Stimulated activated CD8-positive, alpha-beta memory T cell treated with anti-CD3 and anti-CD28 coated beads, Interleukin-7, amount 100 ng/mL, for 4 hours (primary cell): ENCODE measurements at places on chromosomes 1 and 21.

DNA sequence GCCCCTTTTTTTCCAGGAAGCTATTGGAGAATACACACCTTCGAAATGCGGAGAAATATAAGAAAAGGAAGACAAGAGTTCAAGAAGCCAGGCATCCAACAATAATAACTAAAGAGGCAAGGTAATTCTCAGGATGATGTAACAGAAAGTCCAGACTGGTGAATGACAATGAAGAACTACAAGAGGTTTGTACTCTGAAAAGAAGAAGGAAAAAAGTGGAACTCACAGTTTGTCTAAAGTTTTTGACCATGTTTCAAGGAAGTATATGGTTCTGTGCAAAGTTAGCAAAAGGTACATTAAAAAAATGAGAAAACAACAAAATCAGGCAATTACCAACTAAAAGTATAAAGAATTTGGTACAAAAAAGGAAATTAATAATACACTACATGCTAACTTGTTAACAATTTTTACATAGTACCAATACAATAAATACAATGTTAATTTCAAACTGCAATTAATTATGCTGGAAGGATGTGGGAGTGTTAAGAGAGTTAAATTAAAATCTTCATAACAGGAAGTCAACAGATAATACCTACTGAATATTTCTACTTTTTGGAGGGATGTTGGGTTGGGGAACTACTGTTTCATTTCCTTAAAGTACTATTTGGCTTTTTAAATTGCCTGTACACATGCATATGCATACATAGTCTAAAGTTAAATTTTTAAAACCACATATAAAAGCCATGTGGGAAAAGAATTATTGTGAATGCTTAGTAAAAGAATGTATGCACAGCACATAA is 12.9 kb upstream of the CD55 start:
- DNase-seq, result no peak

DNA sequence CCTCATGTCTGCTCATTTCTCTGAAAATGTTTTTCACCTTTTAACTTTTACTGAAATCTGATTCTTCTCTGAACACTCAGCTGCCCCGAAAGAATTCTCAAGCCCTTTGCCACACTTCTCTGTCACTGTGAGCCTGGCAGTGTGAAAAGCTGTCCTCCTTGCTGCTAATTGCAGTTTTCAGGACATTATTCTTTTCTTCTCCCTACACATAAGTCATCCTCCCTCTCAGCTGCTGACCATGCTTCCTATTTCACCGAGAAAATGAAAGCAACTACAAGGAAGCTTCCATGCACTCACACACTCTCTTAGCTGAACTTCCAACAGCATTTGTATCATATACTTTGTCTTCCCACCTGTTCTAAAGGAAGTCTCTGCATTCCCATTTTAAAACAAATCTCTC is 15.8 kb downstream of the OLFM3 start:
- DNase-seq, result no peak

- no peak for DNase-seq
Observed at GRCh38 chr1:245501633-245502032, 346.8 kb downstream of the KIF26B start.

DNA sequence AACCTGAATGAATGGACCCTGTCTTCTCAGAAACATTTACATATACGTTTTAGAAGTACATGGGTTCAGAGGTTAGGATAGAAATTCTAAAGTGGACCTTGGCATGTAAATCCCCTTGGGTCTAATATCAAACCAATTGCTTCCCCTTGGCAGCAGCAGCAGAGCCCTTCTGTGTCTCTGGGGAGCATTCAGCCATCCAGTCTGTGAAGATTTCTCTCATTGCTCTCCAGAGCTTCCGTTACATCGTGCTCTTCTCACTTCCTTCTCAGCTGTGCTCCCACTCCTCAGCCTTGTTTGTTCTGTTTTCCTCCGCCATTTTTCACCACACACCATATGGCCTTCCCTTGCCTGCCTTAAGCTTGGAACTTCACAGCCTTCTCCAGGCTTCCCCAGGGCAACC is 61.5 kb upstream of the ATP1B1 start:
- no peak for DNase-seq

DNA sequence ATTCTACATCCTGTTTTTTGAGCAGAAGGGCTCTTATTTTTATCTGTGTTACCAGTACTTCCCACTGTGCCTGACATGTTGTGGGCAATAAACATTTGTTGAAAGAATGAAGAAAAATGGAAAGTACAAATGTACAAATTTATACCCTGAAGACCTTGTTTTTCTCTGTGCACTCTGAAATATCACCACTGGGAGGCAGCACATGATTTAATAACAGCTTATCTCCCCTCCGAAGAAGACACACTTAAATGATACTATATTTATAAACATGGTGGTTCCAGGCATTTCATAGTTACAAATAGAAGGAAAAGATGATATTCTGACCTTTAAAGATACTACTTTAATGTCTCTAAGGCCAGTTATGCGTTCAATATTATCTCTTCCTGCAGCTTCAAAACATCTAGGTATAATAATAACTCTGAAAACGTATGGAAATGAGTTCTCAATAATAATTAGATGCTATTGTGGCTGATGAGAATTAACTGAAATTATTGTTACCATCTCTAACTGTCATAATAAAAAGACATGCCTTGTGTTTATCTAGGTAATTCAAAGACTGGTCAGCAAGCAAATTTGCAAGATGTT is 12.8 kb downstream of the DYNLT5 start:
- no peak for DNase-seq

- DNase-seq, result no peak
Observed at GRCh38 chr1:85146972-85147359, 53.9 kb downstream of the SYDE2 start.

DNA sequence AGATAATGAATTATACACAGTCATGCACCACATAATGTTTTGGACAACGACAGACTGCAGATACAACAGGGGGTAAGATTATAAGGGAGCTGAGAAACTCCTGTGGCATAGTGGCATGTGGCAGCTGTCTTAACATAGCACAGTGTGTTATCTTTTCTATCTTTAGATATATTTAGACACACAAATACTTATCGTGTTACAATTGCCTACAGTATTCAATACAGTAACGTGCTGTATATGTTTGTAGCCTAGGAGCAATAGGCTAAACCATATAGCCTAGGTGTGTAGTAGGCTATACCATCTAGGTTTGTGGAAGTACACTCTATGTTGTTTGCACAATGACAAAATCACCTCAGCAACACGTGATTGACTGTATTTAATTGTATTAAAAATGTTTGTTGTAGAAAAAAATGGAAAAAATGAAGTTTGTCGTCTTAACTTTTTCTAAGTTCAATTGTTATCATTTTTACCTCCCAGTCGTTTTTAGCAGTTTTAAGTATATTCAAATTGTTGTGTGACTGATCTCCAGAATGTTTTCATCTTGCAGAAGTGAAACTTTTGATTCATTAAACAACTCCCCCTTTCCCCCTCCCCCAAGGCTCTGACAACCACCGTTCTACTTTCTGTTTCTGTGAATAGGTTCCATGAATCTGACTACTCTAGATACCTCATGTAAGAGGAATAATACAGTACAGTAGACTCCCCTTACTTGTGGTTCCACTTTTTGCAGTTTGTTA is 351.0 kb upstream of the B3GALT2 start:
- peak; percentile 18 for DNase-seq

- DNase-seq, result no peak
Observed at GRCh38 chr21:33780631-33781030, 135.0 kb downstream of the ATP5PO start.
